Stimulated activated CD8-positive, alpha-beta memory T cell treated with anti-CD3 and anti-CD28 coated beads, Interleukin-7, amount 100 ng/mL, for 1 hour (primary cell): ENCODE measurements at places on chromosomes 16 and 17.

DNA sequence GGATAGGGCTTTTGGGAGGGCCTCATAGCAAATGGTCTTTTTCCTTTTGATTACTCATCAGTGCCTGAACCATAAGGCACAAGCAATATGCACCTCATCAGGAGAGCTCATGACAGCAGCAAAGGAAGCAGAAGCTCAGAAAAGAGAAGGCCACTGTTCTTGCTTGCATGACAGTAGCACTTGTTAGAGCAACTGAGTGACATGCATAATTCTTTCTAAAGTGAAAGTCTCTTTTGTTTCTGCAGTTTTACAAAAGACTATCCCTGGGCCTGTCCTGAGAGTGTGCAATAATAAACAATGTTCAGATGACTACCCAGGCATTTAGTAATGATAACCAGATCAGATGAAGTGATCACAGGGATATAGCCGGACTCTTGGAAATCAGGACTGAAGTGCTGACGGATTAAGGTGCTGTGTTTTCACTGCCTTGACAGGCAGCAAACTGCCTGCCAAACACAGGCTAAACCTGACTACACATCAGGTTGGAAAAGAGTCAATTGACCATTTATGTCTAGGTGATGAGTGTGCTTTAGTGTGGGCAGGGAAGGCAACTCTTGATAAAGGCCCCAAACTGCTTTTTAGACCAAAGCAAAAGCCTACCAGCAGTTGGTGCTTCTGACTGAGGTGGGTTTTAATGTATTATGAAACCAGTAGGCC lies 1860.3 kb downstream of the TP53TG3F start:
- DNase-seq, result no peak

DNA sequence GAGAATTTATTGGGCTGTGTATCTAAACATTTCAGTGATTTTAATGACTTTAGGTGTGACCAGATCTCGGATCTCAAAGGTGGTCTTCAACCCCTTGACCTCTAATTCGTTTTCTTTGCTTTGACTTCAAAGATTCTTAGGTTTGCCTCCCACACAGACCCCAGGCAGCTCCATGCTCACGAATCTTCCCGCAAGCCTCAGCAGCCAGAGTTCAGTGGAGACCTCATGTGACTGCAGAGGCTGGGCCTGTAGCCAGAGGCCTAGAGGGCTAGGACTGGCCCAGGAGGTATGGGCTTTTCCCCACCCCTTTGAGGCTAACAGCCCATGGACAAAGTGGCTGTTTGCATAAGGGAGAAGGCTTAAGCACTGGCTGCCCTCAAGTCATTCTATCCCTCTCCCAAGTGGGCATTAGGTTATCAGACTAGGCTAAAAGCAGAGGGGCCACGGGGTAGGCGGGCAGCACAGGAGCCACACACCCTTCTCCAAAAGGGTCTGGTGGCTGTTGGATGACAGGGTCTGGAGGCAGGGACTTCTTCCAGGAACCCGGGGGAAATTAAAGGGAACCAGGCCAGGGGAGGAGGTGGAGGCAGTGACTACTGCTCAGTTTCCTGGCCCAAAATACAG lies 3.0 kb downstream of the HIRIP3 start:
- no peak for DNase-seq

- DNase-seq, result no peak
Measured at GRCh38 chr17:38745545-38745944, 2.6 kb downstream of the PCGF2 start.

DNA sequence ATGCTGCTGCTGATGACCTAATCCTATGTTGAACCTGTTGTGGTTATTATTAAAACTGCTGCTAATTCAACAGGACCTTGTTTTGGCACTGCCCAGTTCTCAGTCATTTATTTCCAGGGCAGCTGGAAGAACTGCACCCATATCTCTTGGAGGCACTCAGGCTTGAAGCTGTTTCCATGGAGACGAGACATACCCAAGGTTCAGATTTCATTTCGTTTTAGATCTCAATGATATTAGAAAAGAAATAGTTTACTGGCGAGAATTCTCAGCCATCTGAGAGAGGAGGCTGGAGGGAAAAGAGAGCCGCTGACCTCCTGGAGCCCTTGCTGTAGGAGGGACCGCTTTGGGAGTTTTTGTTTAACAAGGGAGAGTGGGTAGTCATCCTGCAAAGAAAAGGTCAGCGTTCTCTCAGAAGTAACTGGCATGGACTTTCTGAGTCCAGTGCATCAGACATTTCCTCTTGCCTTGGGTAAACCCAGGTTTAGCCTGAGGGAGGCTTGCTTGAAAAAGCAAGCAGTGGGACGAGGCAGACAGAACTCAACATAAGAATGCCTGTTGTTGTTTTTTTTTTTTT lies 75.4 kb downstream of the YPEL2 start:
- DNase-seq, result no peak

DNA sequence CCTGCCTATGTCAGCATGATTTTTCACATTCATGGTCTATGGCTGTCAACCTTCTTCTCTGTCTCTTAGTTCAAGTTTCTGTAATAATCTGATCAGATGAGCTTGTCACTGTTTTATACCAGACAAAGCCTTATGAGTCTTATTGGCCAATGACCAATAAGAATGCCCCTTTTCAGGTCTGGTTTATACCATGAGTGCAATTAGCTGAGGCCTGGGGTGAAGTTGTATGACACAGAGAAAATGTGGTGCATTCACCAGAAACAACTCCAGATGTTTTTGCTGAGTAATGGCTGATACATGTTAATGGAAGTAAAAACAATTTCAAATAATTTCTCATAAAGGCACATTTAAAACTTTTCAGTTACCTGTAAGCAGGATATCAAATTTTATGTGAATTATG lies 218.6 kb upstream of the CDH8 start:
- no peak for DNase-seq
